ENCODE measurements at places on chromosomes 5 and 9.

DNA sequence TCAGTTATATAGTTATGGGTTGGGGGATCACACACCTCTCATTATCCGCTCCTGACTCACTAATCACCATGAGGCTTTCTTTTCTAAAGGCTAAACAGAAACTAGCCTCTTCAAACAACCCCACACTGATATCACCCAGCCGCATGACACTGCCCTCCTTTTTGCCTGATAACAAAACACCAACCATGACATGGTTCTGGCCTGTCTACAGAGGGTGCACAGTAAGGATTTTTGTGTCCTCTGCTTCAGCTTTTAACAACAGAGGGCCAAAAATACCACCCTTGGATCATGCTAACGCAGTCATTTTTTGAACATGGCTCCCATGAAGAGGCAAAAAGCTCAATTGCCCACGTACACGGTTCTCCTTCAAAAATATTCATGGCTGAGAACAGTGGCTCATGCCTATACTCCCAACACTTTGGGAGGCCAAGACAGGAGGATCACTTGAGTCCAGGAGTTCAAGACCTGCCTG lies 4.0 kb downstream of the CMBL start:
- no peak for DNase-seq

DNA sequence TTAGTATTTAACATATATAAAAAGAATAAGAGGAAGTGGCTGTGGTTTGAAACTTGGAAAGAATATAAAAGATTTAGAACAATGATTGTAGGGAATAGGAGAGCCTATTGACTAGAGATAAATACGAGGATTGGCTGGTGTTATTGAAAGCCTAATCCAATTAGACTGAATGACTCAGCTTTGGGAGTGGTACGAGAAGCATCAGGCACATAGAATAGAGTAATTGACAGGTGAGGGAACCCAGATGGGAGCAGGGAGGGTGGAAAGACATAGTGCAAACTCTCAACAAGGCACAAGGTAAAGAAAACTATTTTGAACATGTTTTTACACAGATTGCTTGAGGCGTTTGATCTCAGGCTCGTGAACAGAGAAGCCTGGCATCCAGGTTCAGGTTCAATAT lies 338.9 kb upstream of the KLF9 start:
- no peak for DNase-seq

DNA sequence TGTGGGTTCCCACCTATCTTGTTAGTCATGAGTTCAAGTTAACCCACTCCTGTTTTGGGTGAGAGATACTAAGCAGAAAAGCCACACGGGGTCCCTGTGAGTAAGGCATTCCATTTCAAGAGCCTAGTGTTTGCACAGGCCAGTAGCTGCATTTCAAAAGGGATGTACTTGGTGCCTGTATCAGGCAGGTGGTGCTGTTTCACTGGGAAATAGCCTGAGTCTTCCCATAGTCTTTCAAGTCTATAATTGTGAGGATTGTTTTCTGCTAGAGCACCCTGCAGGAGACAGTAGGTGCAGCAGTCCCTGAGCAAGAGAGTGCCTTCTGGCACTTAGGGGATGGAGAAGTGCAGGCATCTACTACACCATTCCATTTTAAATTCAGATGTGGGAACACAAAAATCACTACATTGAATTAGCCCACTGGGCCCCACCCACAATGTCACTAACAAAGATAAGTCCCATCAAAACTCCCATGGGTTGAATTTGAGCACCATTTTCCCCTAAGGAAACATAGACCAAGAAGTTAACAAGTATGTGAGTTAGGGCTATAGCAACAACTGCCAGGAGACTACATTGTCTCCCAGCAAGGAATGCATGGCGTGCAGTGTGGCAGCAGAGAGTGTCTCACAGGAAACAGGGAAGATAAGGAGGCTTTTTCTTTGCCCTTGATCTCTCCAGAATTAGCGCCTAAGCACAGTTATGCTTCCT lies 263.2 kb downstream of the COX7C start:
- DNase-seq, result peak; percentile 88

DNA sequence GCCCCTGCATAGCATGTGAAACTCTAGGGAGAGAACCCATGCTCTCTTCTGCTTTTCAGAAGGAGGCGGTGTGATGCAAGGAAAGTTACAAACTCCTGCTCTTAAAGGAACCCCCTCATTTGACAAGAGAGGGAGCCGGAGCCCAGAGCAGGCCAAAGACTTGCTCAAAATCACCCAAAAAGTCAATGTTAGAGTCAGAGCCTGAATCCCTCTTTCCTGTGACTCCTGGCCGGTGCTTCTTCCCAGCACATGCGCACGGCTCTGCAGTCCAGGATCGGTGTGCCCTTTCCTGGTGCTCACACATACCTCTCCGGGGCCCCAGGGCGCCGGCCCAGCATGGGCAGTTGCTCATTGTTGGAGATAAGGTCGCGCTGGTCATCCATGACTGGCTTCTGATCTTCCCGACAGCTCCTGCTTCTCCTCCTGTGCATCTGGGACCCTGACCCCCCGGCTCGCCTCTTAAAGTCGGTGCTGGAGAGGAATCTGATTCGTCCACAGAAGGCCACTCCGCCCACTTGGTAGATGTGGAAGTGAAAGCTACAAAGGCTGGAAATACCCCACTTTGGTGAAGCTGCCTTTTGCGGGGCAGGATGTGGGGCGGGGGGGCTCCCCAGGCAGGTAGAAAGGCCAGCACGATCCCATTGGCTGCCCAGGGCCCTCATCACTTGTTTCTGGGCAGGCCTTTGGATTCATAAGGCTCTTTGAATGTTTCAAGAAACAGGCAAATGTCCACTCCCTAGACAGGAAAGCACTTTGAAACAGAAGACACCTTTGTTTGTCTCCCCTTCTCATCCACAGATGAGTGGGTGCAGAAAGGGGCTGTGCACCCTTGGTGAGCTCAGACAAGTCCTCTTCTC lies at the start of gene CD74:
Gene CD74 (minus strand): TSS at position 592 of the 857 bp plus-strand sequence. CDS start 161 bp downstream, at position 431.
- DNase-seq, result peak; percentile 30

- no peak for DNase-seq
These were observed 15.1 kb downstream of the QRFP start for GRCh38 chr9:130881516-130881915.

DNA sequence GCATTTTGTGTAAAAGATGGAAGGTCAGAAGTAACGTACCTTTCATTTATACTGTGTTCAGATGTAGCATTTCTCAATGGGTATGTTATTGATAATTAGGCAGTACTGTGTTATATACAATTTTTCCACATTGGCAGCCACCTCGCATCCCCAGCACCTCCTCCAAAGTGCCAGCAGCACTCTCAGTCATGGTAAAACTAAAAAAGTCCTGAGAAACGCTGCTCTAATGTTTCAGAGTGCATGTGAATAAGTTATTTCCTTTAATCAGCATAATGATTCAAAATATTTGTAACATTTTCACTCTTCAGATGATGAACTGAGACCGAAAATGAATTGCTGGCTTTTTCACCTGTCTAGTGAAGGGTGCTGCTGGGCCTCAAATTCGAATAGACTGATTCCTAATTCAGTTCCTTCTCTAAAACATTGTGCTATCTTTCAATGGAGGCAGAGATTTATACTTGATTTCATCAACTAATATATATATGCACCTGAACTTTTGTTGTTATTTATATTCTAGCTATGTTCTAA lies 79.9 kb upstream of the ANKRD55 start:
- DNase-seq, result no peak

- peak; percentile 35 for DNase-seq
These were observed 56.7 kb upstream of the LPAR1 start for GRCh38 chr9:111094958-111095357.

- DNase-seq, result peak; percentile 35
These were observed 37.3 kb downstream of the STK10 start for GRCh38 chr5:172150514-172151425.

DNA sequence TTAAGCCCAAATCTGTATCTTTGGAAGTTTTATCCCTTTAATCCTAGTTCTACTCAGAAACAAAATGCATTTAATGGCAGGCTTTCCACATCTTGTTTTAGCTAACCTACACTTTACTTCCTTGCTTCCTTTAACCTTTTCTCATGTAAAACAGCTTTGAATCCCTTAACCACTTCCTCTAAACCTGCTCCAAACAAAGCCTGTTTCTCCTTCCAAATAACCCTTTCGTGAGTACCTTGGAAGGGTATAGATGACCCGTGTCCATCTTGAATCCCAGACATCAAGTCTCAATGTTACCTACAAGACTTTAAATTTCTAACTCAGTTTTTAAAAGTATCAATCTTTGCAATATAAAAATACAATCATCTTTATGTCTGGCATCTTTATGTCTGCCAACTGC lies 78.4 kb downstream of the DROSHA start:
- no peak for DNase-seq
